Left lung (tissue), 14 donors: ENCODE measurements at places on chromosomes 11 and 22. TPM values are rescaled to one million over a fixed set of nuclear protein-coding genes. Genes with fewer than 3 reads are reported as not detected.

The OR5L1 gene
- total RNA-seq, result not detected

The MAPK11 gene
- 15.1 TPM for total RNA-seq

The PHOX2A gene
- total RNA-seq, result not detected

The TMEM223 gene
- total RNA-seq, result 15.7 TPM

DNA sequence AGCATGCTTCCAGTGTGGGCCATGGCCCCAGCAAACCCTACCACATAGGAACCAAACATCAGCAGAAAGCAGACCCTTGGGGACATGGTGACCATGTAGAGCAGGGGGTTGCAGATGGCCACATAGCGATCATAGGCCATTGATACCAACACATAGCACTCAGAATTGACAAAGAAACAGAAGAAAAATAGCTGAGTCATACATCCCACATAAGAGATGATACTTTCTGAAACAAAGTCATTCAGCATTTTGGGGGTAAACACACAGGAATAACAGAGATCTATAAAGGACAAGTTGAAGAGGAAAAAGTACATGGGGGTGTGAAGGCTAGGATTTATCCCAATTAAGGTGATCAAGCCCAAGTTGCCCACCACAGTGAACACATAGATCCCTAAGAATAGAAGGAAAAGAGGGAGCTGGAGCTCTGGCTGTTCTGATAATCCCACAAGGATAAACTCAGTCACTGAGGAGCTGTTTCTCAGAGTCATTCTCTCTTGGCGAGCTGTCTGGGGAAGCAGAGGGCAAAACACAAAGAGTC, at the start of gene OR8B4:
OR8B4 (minus strand) TSS at position 488 of the 538 bp plus-strand sequence; CDS start at position 488, 0 bp downstream.
- no peak for DNase-seq
